ENCODE measurements at places on chromosomes 13 and 19.

DNA sequence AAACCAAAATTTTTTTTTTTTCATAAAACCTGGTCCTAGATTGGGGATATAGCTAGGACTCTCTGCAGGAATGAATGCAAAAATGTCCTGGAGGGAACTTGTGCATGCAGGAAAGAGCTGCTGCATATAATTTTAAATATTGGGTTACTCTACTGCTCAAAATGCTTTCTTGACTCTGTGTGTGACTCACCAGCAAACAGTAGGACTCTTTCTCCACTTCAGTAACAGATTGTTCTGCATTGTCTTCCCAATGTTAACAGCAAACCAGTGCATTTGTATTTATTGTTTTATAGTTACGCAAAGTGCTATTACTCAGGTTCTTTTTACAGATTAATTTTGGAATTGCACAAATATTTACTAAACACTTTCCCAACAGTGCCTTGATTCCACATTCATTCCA, 163.7 kb upstream of the KL start:
- no peak for DNase-seq

- DNase-seq, result no peak
Measured at GRCh38 chr13:44294876-44295275, 78.7 kb upstream of the SERP2 start.

DNA sequence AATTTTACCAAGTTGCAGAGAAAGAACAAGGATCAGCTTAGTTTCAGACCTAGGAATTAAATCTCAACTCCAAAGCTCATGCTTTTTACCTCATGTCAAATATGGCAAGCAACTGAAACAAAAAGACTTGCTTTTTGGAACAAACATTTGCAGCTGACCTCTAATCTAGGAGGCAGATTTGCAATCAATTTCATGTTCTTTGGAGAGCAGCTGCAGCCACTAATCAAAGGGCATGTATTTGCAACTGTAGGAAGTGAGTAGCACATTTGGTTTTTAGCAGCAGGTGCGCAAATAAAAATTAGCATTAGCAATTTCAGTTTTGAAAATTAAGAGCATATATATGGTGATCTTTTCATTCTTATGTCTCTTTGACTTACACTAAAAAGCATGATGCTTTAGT, 459.3 kb upstream of the SLC10A2 start:
- no peak for DNase-seq

- peak; percentile 47 for DNase-seq
Measured at GRCh38 chr19:17289489-17289888, 7.8 kb downstream of the ANKLE1 start.

DNA sequence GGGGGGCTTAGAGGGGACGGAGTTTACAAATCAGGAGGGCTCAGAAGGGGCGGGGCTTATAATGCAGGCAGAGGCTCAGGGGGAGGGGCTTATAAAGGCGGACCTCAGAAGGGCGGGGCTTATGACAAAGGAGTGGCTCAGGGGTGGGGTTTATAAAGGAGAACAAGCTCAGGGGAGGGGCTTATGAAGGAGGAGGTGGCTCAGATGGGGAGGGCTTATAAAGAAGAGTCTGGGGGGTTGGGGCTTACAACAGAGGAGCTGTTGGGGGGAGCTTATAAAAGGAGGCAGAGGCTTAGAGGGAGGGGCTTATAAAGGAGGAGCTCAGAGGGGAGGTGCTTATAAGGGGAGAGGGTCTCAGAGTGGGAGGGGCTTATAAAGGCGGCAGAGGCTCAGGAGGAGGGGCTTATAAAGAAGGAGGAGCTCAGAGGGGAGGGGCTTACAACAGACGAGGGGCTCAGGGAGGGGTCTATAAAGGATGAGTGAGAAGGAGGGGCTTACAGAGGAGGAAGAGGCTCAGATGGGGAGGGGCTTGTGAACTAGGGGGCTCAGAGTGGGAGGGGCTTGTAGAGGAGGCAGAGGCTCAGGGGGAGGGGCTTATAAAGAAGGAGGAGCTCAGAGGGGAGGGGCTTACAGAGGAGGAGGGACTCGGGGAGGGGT, 1.0 kb downstream of the SMIM24 start:
- no peak for DNase-seq

GRCh38 chr19:43498233-43498842, 6.2 kb downstream of the PHLDB3 start:
- no peak for DNase-seq

- DNase-seq, result no peak
Measured at GRCh38 chr19:3096902-3097326, 2.8 kb downstream of the GNA11 start.

DNA sequence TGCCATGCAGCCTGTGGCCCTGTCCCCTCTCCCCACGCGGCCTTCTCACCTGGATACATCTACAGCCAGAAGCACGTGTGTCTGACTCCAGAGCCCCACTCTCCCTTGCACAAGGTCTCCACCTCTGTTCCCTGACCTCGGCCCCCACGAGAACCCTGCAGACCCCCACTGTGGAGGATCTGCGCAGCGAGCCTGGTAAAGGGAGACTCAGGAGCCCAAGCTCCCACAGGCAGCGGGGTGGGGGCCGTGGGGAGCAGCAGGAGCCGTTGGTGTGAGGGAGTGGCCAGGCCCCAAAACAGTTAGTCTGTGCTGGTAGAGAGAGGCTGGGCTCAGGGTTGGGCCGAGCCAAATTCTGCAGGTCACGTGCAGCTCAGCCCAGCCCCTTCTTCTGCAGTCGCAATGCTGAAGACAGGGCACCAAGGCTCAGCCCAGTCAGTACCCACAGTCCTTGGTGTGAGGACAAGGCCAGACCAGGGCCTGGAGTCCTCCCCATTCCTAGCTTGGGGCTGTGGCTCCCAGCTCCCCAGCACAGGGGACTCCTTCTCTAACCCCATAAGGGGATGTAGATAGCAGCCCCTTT, 28.7 kb upstream of the SLC7A10 start:
- no peak for DNase-seq

GRCh38 chr19:1657746-1658145, 5.3 kb upstream of the TCF3 start:
- no peak for DNase-seq

- DNase-seq, result no peak
Measured at GRCh38 chr13:113915786-113916329, 52.0 kb upstream of the GAS6 start.

DNA sequence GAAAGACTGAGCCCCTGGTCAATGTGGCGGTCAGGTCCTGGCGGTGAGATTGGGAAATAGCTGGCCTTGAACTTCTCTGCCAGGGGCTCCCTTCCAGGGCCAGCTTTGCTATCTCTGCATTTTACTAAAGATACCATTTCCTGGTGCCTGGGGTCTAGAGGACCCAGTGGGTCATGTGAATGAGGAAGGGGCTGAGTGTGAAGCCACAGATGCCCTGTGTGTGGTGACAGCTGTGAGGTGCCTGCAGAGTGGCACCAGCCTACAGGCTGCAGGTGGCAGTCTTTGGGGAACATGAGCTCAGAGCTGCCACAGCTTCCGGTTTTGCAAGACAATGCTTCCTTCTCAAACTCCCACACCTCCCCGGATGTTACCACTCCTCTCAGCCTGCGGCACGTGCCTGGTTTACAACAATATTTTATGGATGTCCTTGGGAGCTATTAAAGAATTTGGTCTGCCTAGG, 5.2 kb upstream of the MLNR start:
- peak; percentile 29 for DNase-seq

- DNase-seq, result no peak
Measured at GRCh38 chr13:24060993-24061392, 99.5 kb upstream of the SPATA13 start.

- DNase-seq, result no peak
Measured at GRCh38 chr19:49335071-49335783, at the start of gene CD37. Gene CD37 (plus strand): TSS chr19:49335406. CDS start chr19:49335541, 135 bp downstream.

DNA sequence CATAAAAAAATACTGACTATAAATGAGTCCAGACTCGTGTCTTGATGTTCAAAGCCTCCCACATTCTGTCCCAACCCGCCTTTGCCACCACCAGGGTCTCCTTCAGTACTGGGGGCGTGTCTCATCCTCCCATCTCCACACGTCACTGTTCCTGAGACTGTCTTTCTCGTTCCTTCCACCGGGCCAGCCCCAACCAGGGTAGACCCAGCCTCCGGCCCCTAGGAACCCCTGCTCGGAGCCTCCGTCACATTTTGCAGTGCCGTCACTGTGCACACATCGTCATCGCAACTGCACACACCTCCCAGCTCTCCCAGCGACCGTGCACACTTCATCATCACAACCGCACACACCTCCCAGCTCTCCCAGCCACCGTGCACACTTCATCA, 73.4 kb downstream of the SPACA7 start:
- no peak for DNase-seq

GRCh38 chr13:44271915-44272341, 101.7 kb upstream of the SERP2 start:
- DNase-seq, result no peak

- no peak for DNase-seq
Measured at GRCh38 chr13:64793592-64793991, 2436.5 kb downstream of the PCDH9 start.

GRCh38 chr13:36344886-36345437, 1.2 kb downstream of the SPART start:
- peak; percentile 26 for DNase-seq

- DNase-seq, result no peak
Measured at GRCh38 chr13:31349156-31349555, 149.4 kb downstream of the B3GLCT start.

DNA sequence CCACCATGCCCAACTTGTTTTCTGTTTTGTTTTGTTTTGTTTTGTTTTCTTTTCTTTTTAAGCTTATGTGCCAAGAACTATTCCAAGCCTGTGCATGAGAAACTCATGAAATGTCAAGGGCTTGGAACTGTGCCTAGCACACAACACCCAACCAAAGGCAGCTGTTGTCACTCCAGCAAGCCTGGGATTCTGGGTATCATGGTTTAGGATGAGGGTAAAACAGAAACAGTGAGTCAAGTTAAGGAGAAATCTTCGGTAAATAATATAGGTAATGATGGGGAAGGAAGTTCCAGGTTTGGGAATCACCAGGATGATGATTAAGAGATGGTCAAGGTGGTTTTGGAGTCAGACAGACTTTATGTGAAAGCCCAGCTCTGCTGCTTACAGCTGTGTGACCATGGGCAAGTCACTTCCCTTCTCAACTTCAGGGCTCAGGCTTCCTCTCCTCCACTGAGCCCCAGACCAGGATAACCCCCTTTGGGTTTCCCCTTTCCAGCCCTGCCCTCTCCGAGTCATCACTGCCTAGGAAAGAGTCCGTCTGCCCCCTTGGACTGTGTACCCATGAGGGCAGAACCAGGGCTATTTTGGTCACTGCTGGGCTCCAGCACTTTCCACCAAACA, 5.0 kb downstream of the PVR start:
- no peak for DNase-seq

GRCh38 chr13:36512771-36513170, 80.5 kb downstream of the CCNA1 start:
- DNase-seq, result no peak

DNA sequence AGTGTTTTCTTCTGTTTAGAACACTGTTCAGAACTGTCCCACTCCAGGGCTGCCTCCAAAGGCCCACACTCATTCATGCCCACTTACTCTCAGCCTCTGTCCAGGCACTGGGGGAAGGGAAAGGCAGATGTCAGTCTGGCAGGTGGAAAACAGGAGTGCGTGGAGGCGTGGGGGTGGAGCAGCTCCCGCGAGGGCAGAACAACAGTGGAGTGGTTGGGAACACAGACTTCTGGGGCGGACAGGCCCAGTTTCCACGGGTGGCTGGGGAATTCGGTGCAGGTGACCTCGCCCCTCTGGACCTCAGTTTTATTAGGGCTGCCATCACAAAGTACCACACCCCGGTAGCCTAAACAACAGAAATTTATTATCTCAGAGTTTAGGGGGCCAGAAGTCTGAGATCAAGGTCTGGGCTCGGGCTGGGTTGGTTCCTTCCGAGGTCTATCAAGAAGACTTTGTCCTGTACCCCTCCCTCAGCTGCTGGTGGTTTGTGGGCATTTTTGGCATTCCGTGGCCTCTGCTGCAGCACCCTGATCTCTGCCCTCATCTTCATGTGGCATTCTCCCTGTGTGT, 59.7 kb downstream of the SIPA1L3 start:
- no peak for DNase-seq

GRCh38 chr13:34751492-34751891, 190.6 kb upstream of the NBEA start:
- DNase-seq, result no peak

GRCh38 chr19:10568062-10568825, 535 bp downstream of the CDKN2D start:
- DNase-seq, result peak; percentile 62
